ENCODE measurements at places on chromosomes 13 and 19.

GRCh38 chr19:14556662-14557188, 15.1 kb downstream of the NDUFB7 start:
- DNase-seq: peak; percentile 49

GRCh38 chr13:20378721-20379120, 146.6 kb upstream of the GJB6 start:
- DNase-seq: no peak

DNA sequence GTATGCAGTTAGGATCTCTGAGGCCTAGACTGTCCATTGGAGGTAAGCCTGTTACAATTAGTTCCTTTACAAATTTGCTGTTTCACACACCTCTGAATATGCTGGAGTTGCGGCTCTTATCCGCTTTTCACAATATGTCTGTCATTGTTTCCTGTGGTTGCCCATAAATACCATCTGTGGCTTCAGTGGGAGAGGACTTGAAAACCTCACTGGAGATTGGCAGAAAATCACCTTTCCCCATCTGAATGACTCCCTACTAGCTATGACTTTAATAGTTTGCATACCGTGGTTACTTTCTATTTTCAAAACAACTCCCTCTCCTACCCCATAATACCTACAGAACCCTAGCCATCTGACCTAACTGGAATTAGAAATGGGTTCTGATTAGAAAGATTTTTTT, 454.3 kb downstream of the PCDH17 start:
- no peak for DNase-seq

- no peak for DNase-seq
Measured at GRCh38 chr13:59680429-59681024, 483.2 kb downstream of the DIAPH3 start.

GRCh38 chr19:38836983-38837626, 5.5 kb upstream of the ECH1 start:
- DNase-seq: no peak

DNA sequence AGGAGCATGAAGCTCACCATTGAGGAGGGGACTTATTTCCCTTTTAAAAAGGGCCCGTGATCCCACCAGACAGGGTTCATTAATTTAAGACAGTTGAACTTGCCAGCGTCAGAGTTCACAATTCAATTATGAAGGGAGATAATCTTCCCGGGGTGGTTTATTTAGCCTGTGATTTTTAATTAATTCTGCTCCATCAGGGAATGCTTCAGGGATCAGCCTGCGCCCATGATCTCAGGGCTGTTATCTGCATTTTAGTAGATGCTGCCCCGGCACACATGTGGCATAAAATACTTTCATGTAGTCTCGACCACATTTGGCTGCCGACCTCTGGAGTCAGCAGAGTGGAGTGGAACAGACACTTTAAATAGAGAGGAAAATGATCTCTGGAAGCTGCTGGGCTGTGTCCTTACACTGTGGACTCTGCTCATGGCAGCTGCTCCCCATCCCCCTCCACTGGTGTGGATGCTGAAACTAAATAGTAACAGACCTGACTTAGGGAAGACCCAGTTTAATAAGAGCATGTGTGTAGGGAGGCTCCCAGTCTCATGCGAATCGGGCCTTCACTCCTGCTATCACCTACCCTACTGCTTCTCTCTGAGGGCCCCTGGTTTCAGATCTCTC, 256.9 kb downstream of the TEX29 start:
- no peak for DNase-seq

- DNase-seq: no peak
Measured at GRCh38 chr13:40613192-40613818, 53.1 kb downstream of the FOXO1 start.

DNA sequence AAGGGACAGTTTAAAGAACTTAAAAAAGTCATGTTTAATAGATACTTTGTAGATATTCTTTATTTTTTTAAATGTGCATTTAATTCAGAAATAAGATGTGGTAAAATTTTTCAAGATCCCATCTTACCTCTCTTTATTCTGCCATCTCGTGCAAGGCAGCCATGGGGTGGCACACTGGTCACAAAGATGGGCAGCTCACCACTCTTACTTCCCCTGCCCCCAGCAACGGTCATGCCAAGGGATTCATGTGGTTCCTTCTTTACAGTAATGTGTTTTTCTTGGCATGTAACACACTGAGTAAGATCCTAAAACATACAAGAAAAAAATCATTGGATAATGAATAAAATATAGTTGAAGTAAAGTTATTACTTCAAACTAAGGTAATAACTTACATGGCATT, 64.2 kb downstream of the LNX2 start:
- no peak for DNase-seq

GRCh38 chr13:102597029-102597961, 509 bp downstream of the TPP2 start:
- no peak for DNase-seq

GRCh38 chr13:113045251-113046127, 60.1 kb upstream of the F7 start:
- DNase-seq: no peak

- no peak for DNase-seq
Measured at GRCh38 chr13:94218537-94218936, 260.9 kb downstream of the DCT start.

DNA sequence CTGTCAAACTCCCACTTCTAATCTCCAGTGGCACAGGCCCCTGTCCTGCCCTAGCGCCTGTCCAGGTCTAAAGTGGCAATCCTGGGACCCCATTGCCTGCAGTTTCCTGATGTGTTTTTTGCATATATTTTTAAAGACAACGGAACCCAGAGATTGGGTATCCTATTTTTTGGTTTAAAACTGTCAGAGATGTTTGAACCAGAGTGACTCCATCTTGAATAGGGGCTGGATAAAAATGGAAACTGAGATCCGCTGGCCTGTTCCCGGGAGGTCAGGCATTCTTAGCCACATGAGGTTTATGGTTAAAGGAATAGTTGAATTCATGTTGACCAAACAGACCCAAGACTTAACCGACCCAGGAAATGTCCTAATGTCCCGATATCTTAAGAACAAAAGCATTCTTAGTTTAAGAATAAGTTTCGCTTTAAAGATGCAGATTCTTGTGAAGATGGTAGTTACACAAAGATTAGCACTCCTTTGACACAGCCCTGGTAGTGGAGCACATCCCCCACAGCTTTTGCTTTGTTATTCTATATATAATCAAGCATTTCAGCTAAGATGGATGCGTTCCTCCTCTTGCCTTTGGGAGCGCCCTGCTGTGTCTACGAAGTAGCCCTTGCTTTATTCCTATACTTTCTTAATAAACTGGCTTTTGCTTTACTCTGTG, 332.1 kb downstream of the UQCRFS1 start:
- no peak for DNase-seq

DNA sequence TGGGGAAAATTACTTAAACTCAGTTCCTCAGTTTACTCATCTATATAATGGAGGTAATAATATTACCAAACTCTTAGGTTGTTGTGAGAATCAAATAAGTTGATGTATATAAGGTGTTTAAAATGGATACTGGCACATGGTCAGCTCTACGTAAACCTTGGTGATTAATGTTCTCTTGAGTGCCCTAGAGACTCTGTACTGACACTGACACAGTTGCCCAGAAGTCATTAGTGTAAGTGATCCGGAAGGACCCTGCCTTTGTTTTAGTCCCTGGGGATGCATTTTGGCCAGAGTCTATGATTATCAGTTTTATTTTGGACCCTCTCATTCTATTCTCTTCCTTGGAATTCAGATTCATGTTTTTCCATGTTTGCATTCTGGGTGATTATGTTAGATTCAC, 31.9 kb downstream of the CHST8 start:
- DNase-seq: no peak

DNA sequence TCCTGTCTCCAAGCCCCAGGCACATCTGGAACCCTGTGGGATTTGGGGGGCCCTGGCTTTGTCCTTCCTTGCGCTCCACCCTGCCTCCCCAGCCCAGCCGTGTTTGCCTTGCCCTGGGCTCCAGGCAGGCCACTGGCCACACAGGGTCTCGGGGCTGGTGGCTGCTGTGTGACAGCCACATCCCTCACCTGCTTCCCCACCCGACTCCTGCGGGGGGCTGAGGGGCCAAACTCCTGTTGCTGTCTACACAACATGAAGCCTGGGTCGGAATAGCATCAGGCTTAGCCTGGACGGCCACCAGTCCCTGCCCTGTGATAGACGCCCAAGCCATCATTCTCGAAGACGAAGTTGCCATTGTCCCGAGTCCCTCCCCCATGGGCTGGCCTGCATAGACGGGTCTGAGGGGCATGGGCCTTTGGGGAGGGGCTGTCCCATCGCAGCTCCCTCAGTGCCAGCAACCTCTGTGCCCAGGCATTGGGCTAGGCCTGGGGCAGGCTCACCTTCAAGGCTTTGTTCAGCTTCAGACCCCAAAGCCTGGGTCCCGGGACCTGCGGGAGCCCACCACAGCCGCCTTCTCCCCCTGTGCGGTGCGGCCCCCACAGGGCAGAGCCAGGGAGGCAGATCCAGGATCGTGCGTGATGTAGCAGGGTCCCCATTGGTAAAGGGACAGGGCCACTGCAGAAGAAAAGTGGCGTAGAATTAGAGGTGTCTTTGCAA, 15.5 kb upstream of the TEKTIP1 start:
- no peak for DNase-seq

GRCh38 chr13:93169980-93170379, 56.6 kb upstream of the GPC6 start:
- no peak for DNase-seq

DNA sequence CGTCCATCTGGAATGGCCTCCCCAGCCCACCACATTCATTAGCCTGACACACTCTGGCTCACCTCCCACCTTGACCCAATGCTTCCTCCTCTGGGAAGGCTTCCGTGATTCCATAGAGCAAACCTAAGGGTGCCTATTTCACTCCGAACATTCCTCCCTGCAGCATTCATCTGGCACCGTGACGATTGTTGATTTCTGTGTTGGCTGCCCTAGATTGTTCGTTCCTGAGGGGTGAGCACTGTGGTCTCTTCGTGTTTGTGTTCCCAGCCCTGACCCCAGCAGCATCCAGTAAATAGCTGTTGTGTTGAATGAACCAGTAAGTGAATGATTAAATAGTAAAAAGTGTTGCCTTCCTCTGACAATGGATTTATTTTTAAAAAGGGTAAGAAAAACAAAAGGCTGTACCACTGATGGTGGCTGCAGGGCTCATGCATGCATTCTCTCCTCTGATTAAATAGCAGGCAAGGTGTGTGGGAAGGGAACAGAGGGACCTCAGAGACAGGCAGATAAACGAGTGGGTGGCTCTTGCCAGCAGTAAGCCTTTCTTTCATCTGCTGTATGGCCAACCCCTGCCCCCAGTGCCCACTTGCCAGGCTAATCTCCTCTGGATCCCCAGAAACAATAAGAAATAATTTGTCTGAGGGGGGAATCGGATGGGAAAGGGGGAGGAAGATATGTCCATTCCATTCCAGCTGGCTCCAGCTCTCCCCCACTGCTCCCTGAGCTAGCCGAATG, 48.4 kb upstream of the CACNA1A start:
- no peak for DNase-seq

GRCh38 chr13:39918620-39919236, 263.3 kb downstream of the COG6 start:
- no peak for DNase-seq

DNA sequence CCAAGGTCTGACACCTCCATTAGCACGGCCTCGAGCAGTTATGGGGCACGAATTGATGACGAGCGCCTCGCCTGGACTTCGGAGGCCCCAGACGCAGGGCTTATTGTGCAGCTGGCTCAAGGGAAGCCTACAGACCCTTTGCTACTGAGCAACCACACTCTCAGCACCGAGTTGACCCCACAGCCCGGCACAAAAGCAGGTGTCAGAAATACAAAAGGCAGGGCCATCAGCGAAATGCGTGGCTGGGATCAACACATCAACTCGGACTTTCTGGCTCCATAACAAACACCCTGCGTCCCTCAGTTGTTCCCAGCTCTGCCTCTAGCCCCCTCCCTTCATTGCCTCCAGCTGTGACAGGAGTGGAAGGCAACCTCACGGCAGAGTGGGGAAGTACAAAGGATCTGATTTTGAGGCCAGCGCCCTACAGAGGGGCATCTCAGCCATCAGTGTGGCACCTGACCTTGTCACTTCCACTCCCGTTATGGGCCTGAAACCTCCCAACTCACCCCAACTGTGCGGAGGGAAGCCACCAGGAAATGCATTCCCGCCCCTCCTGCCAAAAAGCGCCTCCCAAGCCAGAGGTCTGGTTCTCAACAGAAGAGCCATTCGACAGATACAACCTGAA, 18.0 kb downstream of the PEPD start:
- no peak for DNase-seq

DNA sequence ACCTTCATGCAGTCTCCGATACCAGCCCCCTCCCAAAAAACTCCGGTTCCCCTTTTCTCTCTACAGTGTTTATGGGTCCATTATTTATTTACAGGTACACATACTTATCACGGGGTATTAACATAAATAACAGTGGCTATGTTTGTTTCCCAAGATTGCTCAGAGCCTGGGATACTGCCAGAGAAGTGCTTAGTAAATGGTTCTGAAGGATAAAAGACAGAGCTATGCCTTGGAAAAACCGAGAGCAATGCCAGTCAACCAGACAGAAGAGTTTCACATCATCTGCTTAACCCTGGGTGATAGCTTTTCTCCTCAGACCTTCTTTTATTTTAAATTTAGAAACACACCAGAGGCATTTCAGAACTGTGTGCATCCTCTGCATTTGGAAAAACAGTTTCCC, 61.3 kb downstream of the NUFIP1 start:
- DNase-seq: no peak

GRCh38 chr13:28273919-28274318, 135.6 kb downstream of the PAN3 start:
- no peak for DNase-seq

DNA sequence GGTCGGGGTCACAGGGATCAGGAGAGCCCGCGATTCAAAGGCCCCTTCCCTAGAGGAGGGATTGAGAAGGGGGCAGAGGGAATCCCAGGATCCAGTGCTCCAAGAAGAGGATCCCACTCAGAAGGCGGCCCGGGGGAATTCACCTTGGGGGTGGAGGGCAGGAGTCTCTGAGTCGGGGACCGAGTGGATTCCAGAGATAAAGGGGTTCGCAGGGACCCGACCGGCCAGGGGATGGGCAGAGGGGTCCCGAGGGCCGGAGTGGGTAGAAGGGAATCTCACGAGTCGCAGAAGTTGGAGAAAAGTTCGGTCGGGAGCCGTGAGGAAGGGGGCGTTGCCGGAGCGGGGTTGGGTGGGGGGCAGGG, 261 bp downstream of the PRKD2 start:
- no peak for DNase-seq

GRCh38 chr19:58001895-58002369, 688 bp downstream of the ZNF606 start:
- DNase-seq: no peak

DNA sequence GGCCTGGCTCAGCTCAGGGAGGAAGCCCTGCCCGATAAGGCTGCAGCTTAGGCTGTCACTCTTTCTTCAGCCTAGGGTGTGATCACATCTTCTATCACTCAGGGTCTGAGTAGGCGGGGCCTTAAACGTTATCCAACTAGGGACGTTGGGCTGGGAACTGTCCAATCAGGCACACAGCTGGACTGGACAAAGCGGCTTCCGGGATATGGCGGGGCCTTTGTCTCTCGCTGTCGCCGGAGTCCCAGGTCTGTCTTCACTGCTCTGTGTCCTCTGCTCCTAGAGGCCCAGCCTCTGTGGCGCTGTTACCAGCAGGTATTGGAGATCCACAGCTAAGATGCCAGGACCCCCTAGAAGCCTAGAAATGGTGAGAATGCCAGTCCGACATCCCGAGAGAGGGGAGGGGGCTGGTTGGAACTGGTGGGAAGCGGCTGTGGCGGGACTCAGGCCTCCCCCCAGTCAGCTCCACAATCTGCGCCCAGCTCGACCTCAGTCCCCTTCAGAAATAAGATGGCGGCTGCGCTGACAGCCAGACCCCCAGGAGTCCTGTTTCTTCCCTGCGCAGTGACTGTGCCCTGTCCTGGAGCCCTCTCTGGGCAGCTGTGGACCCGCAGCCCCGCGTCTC, at the start of gene ZNF254:
TSS of gene ZNF254 (plus strand) at position 214 of the 622 bp plus-strand sequence. CDS start at position 335, 121 bp downstream.
- DNase-seq: peak; percentile 99

- peak; percentile 81 for DNase-seq
Measured at GRCh38 chr19:13051557-13052165, 51.0 kb downstream of the LYL1 start.
